ENCODE measurements at places on chromosomes 5 and 9.

- peak; percentile 25 for DNase-seq
Measured at GRCh38 chr5:136802383-136802782, 437.0 kb upstream of the TRPC7 start.

- DNase-seq: no peak
Measured at GRCh38 chr5:156427315-156427714, 100.4 kb downstream of the SGCD start.

DNA sequence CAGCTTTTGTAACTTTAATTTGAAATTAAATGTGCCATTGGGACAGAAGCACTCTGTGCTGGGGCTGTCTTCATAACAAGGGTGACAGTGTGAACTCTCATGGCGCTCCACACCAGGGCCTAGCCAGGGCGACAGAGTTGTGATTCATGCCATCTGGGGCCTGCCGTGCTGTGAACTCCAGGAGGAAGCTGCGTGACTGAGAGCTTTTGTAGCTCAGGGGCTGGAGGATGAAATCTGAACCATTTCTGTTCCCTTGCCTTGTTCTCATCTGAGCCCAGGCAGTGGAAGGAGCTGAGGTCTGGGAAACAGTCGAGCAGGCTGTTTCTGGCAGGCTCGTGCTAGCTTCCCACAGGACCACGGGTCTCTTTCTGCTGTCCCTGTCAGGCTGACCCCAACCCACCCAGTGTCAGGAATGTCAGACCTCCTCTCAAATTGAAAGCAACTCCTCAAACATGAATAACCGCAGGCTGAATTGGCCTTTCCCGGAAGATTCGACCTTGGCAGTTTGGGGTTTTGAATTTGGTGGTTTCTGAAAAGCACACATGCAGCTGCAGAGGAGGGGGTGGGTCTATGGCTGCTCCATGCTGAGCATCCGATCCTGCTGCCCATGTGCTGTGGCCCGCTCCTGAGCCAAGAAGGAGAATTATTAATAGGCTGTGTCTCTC is 69.2 kb upstream of the RPS23 start:
- DNase-seq: no peak

GRCh38 chr9:95406121-95406520 is 88.6 kb upstream of the FANCC start:
- no peak for DNase-seq

- no peak for DNase-seq
Measured at GRCh38 chr5:178396796-178397720, 164.5 kb upstream of the PHYKPL start.

DNA sequence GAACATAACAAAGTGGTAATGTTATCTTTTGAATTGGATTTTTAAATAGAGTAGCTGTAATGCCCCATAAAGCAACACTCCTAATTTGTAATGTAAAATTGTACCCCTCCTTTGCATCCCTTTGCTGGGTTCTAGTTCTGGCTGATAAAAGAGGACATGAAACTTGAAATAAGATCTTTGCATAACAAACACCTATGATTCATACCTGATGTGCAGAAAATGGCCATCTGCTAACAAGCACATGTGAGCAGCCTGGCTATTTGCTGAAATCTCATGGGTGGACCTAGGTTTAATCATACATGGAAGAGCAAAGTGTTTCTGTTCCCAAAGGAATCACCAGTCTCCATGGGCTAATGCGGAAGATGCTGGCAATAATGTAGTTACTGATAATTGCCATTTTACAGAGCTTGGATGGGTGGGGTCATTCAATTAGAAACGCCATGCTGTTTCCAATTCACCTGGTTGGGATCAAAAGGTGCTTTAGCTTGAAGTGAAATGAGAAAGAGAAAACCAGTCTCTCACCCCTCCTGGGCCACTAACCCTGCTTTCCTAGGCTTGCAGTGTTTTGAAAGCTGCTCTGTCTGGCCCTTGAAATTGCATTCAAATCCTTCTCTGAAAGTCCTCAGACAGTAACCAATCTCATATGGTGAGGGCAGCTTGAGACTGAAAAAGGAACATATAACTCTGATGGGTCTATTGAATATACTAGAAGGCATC is 585.1 kb downstream of the TLE4 start:
- DNase-seq: no peak

- DNase-seq: no peak
Measured at GRCh38 chr9:120694559-120694958, 19.7 kb downstream of the MEGF9 start.

DNA sequence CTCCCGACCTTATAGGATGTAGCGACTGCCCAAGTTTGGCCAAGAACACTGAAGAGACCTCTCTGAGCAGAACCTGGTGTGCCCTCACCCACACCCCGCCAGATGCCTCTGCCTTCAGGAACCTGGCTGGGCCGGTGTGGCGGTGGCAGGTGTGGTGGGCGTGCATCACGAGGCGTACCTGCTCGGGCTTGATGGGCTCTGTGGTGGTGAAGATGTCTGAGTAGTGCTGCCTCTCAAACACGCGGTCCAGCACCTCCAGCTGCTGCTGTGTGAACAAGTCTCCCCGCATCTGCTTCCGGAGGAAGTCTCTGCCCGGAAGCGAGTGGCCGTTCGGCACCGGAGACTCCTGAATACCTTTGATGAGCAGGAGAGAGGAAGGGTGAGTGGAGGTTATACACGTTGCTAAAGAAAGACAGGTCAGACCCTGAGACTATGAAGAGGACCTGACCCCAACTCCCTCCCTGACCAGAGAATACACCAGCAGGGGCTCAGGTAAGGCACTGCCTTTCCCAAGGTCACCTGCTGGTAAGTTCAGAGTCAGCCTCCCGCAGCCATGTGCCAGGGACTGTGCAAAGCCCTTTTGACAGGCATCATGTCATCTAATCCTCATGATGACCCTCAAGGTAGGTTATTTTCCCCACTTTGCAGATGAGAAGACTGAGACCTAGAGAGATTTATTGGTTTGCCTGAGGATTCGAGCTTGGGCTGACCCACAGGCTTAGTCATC is 67.5 kb downstream of the PAX5 start:
- DNase-seq: no peak

- no peak for DNase-seq
Measured at GRCh38 chr5:9192266-9192665, 353.6 kb downstream of the SEMA5A start.

DNA sequence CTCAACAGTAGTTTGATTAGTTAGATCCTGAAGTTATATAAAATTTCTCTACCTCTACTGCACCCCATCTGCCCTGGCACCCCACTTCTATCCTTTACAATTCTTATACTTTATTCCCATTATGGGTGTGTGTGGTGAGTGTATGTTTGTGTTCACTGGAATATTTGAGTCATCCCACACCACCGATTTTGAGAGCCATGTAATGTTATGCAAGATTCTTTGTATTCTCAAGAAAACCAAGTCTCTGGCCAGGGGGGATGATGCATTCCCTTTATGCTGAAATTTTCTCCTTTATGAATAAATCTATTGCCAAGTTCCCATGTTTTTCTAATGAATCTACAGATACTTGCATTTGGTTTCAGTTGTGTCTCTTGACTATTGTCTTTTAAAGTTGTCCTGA is 266.8 kb downstream of the ARHGEF28 start:
- no peak for DNase-seq

GRCh38 chr5:120016717-120017382 is 387.5 kb downstream of the FAM170A start:
- no peak for DNase-seq

- no peak for DNase-seq
Measured at GRCh38 chr9:120862452-120862851, 14.5 kb downstream of the PHF19 start.

DNA sequence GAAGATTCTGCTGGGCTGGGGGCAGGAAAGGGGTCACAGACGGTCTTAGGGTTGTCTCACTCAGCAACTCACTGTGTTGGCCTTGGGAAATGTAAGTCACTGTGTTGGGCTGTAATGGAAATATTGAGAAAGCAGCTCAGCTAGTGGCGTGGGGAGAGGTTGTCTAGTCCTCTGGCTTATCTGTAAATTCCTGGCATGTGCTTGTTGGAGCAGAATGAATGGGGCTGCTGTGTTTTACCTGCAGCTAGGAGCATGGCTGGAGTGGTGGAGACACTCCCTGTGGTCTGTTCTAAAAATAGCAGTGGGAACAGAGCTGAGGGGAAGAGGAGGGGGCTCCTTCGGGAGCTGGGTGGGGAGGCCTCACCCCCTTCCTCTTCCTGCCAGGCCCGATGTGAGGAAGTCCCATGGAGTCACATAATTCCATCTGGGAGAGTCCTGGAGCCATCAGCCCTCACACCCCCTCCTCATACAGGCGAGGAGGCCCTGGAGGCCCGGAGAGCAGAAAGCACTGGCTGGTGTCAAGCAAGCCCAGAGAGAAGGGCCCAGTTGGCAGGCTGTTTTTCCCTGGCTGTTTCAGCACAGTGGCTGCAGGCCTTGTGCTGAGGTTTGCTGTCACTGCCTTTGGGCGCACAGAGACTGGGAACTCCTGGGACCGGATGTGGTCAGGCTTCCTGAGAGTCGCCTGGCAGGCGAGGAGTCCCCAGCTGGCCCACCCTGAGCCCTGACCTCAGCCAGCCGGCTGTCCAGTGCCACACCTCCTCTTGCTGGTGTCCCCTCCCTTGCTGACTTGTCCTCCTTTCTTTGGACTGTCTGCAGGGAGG is 84.9 kb downstream of the RGS3 start:
- no peak for DNase-seq

DNA sequence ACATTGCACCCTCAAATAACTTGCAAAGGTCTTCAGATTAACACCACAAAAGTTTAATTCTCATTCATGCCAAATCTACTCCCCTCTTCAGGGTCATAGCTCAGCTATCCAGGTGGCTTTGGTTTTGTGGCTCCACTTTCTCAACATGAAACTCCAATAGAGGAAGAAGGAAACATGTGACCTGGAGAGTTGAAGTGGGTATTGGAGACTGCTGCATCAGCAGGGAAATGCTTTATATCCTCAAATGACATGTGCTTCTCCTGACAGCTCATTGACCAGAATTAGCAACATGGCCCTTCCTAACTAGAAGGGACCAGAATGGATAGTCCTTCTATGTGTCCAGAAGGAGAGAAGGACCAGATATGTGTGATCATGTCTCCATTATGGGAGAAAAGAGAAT is 73.6 kb downstream of the TLR4 start:
- no peak for DNase-seq

DNA sequence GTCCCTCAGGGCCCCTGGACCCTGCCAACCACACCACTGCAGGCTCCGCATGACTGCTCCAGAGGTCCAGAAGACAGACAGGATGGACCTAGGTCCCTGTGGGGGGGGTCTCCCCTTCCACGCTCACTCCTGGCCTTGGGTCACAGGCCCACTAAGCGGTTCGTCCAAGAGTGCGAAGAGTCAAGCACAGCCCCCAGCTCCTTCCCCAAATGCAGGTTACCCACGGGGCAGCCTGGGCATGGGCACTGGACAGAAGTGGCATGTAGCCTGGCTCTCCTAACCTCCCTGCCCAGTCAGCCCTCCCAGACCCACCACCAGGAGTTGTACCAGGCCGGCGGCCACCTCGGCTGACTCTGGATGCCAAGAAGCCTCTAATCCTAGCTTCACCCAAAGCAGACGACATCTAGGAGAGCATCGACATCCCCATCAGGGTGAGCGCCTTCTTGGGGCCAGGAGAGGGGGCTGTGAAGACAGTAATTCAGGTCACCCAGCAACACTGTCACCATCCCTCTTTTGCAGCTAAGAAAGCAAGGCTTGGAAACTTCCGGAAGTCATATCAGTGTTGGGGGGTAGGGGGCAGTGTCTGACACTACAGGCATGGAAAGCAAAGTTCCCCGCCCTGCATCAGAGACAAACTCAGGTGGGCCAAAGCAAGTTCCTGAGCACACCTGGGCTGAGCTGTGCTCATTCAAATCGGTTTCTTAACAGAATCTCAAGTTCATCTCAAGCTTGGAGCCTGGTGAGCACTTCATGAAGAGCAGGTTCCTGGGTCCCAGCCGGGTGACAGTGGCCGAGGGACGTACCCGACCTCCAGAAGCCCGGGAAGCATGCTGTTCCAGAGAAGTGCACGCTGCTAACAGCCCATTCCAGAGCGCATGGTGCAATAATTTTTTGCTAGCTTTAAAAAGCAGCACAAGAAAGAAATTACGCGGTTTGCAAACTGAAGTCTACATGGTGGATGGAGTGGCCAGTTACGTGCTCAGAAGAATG is 68.7 kb downstream of the SEMA4D start:
- no peak for DNase-seq
